ENCODE measurements at places on chromosomes 7 and 10.

DNA sequence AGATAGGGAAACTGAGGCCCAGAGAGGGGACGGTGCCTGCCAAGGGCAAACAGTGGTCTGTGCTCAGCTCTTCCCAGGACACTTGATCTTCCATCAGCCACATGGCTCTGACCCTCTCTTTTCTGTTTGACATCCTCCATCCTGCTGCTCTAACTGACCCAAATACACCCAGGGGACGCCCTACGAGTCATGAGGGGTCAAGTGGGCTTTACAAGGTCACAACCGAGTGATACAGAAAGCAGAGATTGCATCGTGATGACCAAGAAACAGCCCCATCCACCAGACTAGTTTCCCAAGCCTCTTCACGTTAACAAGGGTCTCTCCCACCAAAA lies 131.2 kb upstream of the UNC5B start:
- no peak for DNase-seq

- DNase-seq: no peak
Observed at GRCh38 chr10:49286686-49287085, 12.3 kb upstream of the C10orf71 start.

GRCh38 chr7:219581-220150 lies 27.3 kb downstream of the FAM20C start:
- DNase-seq: no peak

- no peak for DNase-seq
Observed at GRCh38 chr10:126576336-126576735, 94.2 kb downstream of the C10orf90 start.

- DNase-seq: peak; percentile 72
Observed at GRCh38 chr10:101817337-101818118, 716 bp downstream of the OGA start.

DNA sequence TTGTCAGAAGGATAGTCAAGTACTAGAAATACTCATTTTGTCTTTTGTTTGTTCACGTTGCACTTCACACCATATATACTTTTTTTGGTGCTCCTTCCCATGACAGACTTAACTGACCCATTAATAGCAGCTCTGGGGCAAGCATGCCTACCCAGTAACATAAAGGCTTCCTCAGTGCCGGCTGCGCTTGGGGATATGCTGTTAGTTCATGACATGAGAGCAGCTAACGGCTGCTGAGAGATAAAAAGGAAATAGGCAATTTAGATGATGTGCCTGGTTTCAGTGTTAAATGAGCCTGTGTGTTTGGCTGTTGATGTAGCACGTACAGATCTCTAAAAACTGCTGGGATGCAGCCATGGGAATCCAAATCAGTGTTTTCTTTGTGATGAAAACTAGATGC lies 86.4 kb downstream of the TAX1BP1 start:
- DNase-seq: no peak

GRCh38 chr7:2893411-2893861 lies 49.3 kb upstream of the GNA12 start:
- no peak for DNase-seq

GRCh38 chr10:94500063-94500462 lies 45.5 kb upstream of the HELLS start:
- peak; percentile 36 for DNase-seq

DNA sequence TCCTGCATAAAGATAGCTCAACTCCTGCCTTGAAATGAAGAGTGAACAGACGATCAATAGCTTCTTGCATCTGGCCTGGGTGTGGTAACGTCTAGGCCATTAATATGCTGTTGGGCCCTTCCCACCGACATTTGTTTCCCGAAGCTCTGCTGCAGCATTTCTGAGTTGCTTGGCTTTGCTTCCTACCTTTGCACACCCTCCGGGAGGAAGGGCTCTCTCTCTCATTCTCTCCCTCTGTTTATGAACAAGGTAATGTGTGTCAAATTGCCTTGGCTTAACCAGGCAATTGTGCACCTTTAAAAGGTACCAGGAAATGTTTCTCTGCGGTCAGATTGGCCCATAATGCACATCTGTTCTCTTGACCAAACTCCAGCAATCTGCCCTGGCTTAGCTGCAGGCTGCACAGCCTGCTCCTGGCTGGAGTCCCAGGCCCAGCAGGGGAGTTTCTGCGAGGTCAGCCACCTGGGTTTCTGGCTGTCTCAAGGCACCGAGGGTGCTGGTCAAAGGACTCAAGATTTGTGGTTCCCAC lies 223.7 kb downstream of the SNX10 start:
- no peak for DNase-seq

DNA sequence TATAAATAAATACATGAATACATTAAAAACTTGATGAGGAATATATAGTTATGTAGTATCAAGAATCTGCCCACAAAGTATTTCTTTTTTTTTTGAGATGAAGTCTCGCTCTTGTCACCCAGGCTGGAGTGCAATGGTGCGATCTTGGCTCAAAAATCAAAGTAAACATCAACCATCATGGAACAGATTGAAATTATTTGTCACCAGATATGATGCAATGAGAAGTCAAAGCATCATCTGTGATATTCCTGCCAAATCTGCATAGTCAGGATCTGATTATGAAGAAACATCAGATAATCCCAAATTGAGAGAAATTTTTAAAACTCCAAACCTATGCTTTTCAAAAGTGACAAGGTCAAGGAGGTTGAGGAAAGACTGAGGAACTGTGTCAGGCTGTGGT lies 5.1 kb upstream of the CYP2C18 start:
- DNase-seq: no peak

DNA sequence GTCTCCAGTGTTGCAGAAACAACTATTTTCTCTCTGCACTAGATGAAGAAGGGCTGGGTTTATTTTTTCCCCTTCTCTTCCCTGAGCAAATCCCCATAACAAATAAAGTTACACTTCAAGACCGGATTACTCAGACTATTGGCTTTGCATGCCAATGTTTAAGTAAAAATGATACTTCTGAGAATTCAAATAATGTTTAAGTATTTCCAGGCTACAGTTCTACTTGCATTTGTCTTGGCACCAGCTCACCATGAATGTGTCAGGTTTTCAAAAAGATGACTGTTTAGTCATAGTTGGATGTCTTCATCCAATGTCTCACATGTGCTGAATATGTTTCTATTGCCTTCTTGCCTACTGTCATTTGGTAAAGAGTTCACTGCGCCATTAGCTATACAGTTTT lies 912.6 kb downstream of the GATA3 start:
- DNase-seq: no peak

DNA sequence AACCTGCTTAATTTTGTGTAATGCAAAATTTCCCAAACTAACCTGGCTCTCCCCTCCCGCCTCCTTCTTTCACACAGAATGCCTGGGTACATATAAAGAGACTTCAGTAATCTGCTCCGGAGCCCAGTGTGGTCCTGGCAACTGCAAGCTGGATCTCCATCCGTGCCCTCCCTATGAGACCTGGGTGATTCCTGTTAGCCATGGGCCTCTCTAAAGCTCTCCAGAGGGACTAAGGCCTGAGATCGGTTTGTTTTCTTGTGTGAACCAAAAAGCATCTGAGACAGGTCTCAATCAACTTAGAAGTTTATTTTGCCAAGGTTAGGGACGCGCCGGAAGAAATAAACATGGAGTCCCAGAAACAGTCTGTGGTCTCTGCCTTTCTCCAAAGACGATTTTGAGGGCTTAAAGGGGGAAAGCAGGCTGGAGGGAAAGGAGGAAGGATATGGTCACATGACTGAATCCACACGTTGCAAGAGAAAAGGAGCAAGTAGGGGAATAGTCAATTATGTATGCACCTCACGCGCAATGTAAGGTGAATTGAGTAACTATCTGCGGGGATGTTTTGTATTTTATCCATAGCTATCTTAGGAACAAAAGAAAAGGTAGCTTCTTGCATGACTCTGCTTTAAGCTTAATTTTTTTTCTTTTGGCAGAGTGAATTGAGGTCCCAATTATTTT lies 46.2 kb upstream of the CCDC3 start:
- peak; percentile 24 for DNase-seq

- DNase-seq: peak; percentile 20
Observed at GRCh38 chr7:81457852-81458522, 311.9 kb downstream of the HGF start.

DNA sequence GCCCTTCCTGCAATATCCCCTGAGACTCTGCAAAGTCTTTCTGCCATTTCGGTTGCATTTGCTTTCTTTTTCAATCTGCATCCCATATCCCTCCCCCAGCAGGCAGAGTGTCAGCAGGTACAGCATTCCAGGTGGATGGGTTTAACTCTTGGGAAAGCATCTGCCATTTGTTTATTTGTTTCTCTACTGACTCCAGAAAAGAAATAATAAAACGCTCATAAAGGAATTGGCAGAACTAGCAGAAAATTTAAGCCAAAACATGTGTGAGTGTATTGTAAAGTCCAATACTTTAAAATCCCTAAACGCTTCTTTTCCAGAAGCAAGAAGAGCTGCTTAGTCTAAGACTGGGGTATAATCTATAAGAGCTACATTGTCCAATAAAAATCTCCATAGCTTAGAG lies 393.8 kb downstream of the TNS3 start:
- DNase-seq: no peak

GRCh38 chr10:91616137-91616536 lies 16.7 kb downstream of the PPP1R3C start:
- DNase-seq: no peak

- no peak for DNase-seq
Observed at GRCh38 chr10:89591111-89591795, 53.8 kb downstream of the PANK1 start.

All from GM23338 (cell line).